ENCODE measurements at places on chromosomes 7 and 10.

DNA sequence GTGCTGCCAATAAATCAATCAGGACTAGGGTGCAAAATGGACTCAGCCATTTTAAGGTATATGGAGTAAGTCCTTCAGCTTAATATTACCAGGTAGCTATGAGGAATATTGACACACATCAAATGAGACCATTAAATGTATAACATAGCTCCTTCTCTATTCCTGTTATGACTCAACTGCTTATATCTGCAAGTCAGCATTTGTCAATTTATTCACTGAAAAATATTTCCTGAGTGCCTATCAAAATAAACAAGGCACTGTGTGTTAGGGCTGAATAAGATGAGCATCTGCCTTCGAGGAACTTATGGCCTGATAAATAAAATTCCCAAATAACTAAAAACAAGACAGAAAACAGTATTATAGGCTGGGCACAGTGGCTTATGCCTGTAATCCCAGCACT lies 113.8 kb downstream of the CDK6 start:
- ATAC-seq = no peak

DNA sequence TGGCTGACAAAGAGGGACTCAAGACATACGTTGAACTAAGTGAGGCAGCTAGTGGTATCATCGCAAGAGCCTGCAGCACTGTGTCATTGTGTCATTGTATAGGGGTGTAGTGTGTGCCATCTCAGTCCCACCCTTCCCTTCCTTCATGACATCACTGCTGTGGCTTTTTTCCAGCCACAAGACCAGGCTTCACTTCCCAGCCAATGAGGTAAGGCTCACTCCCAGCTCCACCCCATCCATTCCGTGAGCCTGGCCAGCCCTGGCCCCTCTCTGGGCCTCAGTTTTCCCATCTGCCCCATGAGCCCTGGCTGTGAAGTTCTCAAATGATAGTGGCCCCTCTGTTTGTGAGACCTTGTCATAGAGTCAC lies 134.3 kb upstream of the ZMIZ1 start:
- no peak for ATAC-seq

DNA sequence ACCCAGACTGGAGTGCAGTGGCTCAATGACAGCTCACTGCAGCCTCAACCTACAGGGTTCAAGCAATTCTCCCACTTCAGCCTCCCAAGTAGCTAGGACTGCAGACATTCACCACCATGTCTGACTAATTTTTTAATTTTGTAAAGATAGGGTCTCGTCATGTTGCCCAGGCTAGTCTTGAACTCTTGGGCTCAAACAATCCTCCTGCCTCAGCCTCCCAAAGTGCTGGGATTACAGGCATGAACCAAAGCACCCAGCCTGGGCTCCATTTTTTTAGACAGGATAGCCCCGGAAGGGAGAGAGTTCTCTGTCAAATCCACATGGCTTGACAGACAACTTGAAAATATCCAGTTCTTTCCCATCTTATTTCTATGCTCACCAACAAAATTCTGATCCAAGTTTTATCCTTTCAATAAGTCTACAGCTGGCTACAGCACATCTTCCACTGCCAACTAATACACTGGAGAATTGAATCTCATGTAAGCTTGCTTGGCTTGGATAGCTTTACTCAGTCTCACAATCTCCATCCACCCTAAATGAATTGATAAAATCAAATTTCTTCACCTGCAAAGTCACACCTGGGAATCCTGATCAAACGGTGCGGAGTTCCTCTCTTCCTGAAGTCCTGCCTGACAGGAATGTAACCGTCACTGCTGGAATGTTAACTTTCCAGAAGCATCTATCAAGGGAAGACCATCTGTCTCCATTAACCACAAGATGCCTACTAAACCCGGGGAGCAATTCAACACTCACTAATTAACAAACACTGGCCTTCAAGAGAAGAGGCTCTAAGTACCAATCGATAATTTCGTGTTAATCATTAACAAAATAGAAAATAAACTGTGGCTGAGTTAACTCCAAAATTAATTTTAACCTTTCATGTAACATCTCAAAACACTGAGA lies 239.7 kb upstream of the MKLN1 start:
- no peak for ATAC-seq

DNA sequence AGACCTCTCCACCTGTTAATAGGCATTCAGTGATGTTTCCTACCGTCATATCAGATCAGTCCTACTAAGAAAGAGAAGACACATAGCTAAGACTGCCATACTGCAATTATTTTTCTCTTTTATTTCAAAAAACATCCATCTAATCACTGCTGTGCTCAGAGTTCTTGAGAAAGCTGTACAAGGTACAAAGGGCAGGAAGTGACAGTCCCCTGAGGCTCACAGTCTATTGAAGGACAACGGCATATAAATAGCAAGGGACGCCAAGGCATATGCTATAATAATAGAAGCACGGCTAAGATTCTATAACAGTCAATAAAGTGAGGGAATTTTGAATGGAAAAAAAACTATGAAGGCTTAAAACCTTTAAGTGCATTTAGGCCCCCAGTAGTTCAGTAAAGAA lies 415.3 kb upstream of the NRP1 start:
- no peak for ATAC-seq

DNA sequence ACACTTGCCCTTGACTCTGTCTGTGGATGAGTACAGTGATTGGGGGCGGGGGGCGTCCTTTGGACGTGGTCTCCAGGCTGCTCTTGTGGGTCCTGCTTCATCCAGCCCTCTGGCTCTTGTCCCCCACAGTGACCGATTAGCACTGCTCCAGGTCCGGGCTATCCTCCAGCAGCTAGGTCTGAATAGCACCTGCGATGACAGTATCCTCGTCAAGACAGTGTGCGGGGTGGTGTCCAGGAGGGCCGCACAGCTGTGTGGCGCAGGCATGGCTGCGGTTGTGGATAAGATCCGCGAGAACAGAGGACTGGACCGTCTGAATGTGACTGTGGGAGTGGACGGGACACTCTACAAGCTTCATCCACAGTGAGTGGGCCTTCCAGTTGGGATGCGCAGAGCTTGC lies 18.3 kb downstream of the TACR2 start:
- ATAC-seq = no peak

DNA sequence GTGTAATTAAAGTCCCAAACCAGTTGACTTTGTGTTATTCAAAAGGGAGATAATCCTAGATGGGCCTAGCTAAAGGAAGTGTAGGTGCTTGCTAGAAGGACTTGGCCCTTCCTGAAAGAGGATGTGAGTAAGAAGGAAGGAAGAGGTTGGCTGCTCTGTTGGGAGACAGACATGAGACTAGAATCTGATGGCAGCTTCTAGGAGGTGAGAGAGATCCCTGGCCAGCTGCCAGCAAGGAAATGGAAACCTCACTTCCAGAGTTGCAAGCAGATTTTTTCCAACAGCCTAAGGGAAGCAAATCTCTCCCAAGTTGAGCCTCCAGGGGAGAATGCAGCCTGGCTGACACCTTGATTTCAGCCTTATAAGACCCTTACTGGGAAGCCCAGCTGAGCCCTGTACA lies 368.4 kb upstream of the ZMIZ1 start:
- ATAC-seq = no peak

- no peak for ATAC-seq
Observed at GRCh38 chr7:97025983-97026714, 1.5 kb upstream of the DLX5 start.

GRCh38 chr7:35753761-35754603 lies 46.9 kb upstream of the SEPTIN7 start:
- peak; percentile 82 for ATAC-seq

DNA sequence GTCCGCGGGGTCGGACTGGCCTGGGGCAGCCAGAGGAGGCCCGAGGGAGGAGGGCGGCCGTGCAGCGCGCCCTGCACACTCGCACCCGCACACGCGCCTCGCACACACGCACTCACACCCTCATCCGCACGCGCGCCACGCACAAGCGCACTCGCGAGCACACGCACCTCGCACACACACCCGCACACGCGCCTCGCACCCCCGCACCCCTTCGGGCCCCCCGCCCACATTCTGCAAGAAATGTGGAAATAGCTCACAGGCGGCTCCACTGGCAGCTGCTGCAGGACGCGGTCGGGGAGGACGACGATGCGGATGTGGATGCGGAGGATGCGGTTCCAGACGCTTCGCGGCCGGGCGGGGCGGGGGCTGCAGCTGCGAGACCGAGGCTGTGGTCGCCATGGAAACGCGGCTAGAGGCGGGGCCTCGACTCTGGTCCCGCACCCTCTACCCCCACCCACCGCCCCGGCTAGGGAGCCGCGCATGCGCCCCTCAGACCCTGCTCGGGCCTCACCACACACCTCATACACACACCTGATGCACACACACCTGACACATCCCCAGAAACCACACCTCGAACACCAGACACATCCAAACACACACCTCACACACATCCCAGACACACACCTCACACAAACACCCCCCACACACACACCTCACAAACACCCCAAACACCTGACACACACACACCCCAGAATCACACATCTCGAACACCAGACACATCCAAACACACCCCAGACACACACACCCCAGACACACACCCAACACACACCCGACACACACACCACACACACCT lies at the start of gene CALY:
TSS of gene CALY (minus strand) at position 320 of the 793 bp plus-strand sequence. CDS start 7,907 bp downstream, outside the sequence.
- ATAC-seq = peak; percentile 25

GRCh38 chr7:2530071-2530987 lies 10.8 kb downstream of the LFNG start:
- peak; percentile 42 for ATAC-seq

GRCh38 chr7:70500261-70500660 lies 631.7 kb upstream of the GALNT17 start:
- ATAC-seq = no peak
